CD8-positive, alpha-beta T cell (primary cell): ENCODE measurements at places on chromosomes 7 and 10.

- DNase-seq: no peak
Observed at GRCh38 chr10:49171326-49172060, 16.7 kb downstream of the TMEM273 start.

- DNase-seq: no peak
Observed at GRCh38 chr7:71616217-71616616, 484.3 kb downstream of the GALNT17 start.

GRCh38 chr7:50462361-50462760 lies 12.2 kb upstream of the FIGNL1 start:
- DNase-seq: no peak

DNA sequence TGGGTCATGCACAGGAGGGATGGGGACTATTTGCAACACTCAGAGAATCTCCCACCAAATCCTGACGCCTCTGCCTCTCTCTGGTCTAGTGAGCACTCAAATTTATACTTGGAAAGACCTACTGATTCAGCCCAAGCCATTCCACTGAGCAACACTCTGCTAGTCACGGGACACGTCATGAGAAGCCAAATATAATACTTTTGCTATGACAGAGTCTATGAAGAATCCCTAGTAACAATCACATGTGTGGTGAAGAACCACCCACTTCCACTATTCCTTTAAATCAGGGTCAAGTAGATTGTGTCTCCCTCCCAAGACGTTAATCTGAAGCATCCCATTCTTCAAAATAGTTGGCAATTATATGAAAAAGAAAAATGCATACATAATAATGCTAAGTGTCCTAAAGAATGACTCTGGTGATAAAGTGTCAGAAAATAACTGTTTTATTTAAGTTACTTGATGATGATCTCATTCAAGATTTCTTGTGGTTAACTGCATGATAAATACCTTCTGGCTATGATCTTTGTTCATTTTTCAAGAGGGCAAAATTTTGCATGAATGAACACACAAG lies 28.5 kb downstream of the CHCHD3 start:
- no peak for DNase-seq

DNA sequence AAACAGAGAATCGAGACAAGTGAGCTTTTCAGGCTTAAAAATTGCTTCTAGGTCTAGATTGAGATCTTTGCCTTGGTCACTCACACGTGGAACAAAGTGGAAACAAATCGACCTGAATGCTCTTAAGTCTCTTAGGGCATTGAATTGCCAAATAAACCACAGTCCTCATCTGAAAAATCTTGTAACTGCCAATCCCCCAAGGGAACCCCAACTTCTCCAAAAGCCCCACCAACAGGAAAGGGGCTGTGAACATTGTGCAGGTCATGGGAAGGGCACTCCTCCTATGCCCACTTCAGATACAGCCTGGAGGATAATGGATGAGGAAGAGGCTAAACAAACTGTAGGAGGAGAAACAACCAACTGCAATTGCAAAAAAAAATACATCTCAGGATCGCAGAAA lies 91.3 kb downstream of the DGKI start:
- DNase-seq: no peak

DNA sequence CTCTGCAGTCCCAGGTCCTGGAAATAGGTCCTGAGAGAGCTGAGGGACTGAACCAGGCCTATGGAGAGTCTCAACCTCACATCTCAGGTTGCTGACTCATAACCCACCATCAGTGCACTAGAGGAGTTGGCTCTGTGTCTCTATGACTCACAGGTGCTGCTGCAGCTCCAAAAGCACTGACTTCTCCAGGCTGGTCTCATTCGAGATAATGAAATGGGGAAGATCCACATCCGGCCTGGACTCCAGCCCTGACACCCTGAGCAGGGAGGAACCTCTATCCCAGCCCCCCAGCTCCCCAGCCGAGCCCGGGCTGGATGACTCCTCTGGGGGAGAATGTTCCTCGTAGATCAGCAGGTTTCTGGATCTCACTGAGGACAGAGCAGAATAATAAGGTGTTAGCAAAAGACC lies 35.5 kb upstream of the DGKI start:
- DNase-seq: no peak

- peak; percentile 29 for DNase-seq
Observed at GRCh38 chr7:39623732-39624441, 515 bp downstream of the RALA start.

DNA sequence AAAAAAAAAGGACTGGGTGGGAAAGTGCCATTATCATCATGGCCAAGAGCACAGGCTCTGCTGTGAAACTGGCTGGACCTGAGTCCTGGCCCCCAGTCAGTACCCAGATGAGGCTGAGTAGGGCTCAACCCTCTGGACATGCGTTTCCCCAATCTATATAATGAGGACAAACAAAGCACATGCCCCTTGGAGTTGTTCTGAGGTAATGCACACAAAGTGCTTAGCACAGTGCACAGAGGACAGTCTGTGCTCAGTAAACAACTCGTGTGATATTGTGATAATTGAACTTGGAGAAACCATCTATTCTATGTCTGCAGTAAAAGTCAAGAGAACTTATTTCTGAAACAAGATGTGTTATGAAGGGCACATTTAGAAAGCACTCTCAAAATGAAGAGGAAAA lies 138.8 kb downstream of the KCNMA1 start:
- no peak for DNase-seq

DNA sequence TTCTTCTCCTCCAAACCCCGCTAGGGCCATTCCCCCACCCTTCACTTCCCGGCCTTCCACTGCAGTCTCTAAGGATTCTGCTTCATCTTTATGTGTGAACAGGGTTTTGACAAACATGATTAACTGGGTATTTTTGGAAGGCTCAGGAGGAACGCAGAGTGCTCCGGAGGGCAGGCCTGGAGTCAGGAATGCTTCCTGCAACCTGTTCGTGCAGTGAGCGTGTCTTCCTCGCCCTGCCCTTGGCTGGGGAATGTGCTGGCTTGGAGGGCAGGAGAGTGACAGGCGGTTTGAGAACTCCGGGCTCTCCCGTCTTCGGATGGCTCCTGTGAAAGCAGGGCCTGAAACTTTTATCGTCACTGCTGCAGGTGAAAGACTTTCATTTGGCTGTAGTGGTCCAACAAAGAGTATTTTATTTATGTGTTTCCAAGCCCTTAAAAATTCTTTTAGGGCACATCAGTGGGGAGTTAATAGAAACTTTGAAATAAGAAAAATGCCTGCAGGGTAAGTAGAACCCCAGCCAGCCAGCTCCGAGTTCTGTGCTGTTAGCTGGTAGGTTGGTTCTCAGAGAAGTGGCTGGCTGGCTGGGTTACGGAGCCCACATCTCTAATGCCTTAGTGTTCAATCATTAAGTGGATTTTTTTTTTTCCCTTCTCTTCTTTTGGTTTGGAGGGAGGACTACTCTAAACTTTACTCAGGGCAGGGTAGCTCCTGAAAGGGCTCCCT lies 51.0 kb downstream of the TCF7L2 start:
- no peak for DNase-seq

DNA sequence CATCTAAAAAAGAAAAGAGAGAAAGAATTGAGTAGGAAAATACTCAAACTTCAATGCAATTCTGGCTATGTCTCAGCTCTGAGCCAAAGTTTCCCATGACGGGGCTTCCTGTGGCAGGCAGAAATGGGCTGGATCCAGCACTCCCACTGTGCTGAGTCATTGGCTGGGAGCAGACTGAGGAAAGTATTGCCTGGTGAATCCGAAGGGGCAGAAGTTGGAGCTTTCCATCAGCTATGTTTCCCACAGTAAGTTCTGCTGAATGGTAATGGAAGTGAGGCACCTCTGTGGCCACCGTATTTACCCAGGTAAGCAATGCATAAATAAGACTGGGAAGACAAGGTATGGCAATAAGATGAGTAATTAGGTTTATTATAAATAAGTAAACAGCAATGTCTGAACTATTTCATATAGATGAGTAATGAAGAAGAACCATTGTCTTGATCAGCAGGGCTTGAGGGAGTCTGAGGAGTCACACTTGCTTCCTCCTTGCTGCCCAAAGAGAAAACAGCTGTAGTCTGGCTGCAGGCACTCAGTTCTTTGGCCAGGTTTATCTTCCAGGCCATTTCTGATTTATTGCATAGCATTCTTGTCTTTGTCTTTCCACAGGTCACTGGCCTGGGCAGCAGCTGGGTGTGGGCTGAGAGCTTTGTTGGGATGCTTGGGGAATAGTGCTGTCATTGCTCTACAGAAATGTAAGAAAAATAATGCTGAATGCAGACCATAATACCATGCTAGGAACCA lies 255.3 kb downstream of the DNAJB9 start:
- DNase-seq: no peak
